Liver (tissue), 10 donors: ENCODE measurements at places on chromosomes 16 and 17. TPM values are rescaled to one million over a fixed set of nuclear protein-coding genes. Genes with fewer than 3 reads are reported as not detected.

MEOX1 gene
- 0.33 TPM for total RNA-seq

TMEM97 gene
- 53.0 TPM for total RNA-seq

GFER gene
- 9.0 TPM for total RNA-seq

KRT33B gene
- not detected for total RNA-seq

TBX21 gene
- 0.19 TPM for total RNA-seq

BTBD17 gene
- not detected for total RNA-seq

CES1 gene
- total RNA-seq: 376 TPM

ZMYND15 gene
- total RNA-seq: 0.47 TPM

GALNS gene
- 20.6 TPM for total RNA-seq

KCNJ16 gene
- 3.3 TPM for total RNA-seq

- no peak for DNase-seq
These were observed 295.4 kb downstream of the TOX3 start for GRCh38 chr16:52251495-52251894.

DNA sequence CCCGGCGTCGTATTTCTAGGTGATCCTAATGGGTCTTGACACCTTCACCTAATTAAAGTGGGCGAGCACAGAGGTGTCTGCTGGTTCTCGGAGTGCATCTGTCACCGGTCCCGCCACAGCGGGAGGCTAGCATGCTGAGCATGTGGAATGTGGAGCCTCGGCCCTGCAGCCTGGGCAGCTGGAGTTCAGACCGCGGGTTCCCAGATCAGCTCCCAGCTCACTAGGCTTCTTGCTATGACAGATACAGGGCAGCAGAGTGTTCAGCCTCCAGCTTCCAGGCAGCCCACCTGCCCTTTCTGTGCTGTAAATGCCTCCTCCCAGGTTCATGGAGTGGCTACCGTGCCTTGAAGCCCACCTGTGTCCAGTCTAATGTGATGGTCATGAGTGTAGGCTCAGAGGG lies 166.7 kb downstream of the CPPED1 start:
- DNase-seq: no peak

- DNase-seq: no peak
These were observed 18.6 kb downstream of the PRCD start for GRCh38 chr17:76558198-76559095.

- no peak for DNase-seq
These were observed 419.8 kb upstream of the DYNLRB2 start for GRCh38 chr16:80120899-80121521.

- DNase-seq: no peak
These were observed 41.6 kb downstream of the CDH1 start for GRCh38 chr16:68778551-68779231.

- DNase-seq: no peak
These were observed 2.8 kb downstream of the IRX5 start for GRCh38 chr16:54933281-54934011.

GRCh38 chr17:4175921-4176807 lies 33.2 kb downstream of the CYB5D2 start:
- DNase-seq: no peak

DNA sequence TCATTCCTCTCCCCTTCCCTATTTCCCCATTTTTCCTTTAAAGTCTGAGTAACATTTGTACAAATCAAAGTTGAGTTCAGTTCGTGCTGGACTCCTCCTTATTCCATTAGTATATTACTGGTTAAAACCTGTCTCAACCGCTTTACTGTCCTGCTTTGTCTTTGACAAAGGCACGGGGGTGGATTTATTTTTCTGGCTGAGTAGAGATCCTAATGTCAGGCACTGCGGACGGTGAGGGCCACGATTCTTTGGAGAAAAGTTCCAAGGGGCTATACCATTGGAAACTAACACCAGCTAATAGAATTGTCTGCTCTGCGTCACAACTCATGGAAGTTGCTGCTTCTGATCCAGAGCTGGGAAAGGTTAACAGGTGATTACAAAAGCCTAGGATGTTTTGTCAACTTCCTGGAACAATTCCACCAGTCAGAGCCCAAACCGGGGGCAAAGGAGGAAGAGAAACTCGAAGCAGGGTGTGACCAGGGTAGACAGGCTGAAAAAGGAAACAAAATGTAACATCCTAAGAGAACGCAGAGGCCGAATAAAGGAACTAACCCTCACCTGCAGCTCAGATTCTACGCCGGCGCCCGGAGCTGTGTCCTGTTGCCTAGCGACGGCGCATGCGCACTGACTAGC lies 12.4 kb downstream of the TAT start:
- no peak for DNase-seq

- DNase-seq: no peak
These were observed 339.0 kb downstream of the CDH13 start for GRCh38 chr16:82965808-82966207.

GRCh38 chr16:72768591-72768990 lies 279.3 kb downstream of the ZFHX3 start:
- DNase-seq: no peak

DNA sequence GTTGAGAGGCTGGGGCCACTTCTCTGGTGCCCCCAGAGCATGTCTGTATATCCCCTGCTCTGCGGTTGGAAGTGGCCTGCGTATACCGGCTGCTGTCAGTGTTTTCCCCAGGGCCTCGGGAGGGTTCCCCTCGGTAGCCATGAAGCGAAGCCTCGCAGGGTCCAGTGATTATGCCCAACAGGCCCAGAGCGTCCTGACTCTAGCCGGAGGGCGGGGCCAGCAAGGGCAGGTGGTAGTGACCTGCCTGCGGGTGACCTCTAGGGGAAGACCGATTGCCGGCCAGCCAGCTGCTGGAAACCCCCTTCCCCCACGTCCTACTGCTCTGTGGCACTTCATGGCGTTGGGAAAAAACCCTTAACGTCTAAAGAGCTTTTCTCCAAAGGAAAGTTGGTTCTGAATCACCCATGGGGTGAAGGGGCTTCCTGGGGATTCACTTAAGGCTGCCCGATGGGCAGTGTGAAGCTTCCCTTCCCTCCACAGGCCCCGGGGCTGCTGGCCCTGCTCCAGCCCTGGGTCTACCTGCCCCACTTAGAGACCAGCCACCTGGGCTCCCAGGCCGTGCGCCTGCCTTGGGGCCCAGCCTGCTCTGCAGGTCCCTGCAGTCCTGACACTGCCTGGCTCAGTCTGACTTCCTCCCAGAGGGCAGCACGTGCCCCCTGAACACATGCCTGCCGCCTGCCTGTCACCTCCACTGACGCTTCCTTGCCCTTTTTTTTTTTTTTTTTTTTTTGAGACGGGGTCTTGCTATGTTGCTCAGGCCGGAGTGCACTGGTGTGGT lies 72.8 kb downstream of the SOCS1 start:
- DNase-seq: peak; percentile 40

- no peak for DNase-seq
These were observed 37.3 kb upstream of the CDC42EP4 start for GRCh38 chr17:73349138-73349537.

DNA sequence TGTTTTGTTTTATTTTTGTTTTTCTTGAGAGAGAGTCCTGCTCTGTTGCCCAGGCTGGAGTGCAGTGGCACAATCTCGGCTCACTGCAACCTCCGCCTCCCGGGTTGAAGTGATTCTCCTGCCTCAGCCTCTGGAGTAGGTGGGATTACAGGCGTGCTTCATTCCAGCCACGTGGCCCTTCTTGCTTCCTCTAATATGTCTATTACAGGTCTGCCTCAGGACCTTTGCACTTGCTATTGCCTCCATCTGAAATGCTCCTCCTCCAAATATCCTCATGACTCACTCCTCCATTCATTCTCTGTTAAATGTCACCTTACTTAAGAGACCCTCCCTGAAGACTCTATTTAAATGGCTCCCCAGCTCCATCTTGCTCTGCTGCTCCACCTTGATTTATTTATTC lies 39.0 kb downstream of the LYRM9 start:
- DNase-seq: no peak

GRCh38 chr16:88013766-88014251 lies 62.6 kb downstream of the BANP start:
- DNase-seq: no peak

DNA sequence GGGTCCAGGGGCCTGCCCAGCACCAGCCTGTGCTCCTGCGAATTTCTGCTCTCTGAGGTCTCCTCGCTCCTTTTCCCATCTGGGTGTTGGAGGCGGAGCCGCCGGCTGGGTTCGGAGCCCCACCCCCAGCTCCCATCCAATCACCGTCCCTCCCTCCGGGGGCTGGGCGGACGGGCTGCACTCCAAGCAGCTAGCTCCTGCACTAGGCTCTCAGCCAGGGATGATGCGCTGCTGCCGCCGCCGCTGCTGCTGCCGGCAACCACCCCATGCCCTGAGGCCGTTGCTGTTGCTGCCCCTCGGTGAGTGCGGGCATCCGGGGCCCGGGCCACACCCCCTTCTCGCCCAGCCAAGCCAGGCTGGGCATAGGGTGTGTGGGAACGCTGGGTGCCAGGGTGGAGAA lies at the start of gene NRN1L:
NRN1L (plus strand) TSS at position 202 of the 400 bp plus-strand sequence; CDS start at position 221, 19 bp downstream.
- peak; percentile 77 for DNase-seq

GRCh38 chr16:57071831-57072582 lies 20.4 kb upstream of the CPNE2 start:
- no peak for DNase-seq

DNA sequence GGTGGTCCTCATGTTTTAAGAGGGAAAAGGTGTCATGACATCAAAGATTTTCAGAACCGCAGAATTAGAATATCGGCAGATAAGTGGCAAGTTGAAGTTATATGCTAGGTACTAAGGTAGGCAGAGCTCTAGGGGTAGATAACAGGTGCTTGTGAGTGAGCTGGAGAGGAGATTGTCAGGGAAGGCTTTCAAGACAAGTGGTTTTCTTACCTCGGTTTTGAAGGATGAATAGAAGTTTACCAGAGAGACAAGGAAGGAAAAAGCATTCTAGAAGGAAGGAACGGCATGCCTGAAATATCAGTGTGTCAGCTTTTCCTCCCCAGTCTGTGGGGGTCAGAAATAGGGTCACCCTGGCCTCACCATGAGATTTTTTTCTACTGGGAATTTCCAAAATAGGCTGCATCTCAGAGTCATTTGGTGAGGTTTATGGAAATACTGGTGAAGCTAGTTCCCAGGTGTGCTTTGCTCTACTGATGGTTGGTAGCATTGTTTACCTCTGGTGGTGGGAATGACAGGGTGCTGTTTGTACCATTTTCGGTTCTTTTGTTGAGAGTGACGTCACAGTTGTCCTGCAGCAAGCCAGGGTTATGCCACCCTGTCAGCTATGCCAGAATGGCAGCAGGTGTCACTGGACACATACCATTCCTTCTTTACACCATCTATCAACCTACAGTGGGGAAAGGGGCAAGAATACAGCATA lies 112.5 kb downstream of the MSI2 start:
- DNase-seq: no peak

GRCh38 chr16:48426244-48427141 lies 41.3 kb upstream of the SIAH1 start:
- DNase-seq: no peak

GRCh38 chr17:35653619-35654361 lies 66.7 kb downstream of the AP2B1 start:
- DNase-seq: no peak

- peak; percentile 71 for DNase-seq
These were observed 1.1 kb upstream of the STUB1 start for GRCh38 chr16:678858-679813.

- no peak for DNase-seq
These were observed 5.8 kb downstream of the PRSS27 start for GRCh38 chr16:2713985-2714774.

DNA sequence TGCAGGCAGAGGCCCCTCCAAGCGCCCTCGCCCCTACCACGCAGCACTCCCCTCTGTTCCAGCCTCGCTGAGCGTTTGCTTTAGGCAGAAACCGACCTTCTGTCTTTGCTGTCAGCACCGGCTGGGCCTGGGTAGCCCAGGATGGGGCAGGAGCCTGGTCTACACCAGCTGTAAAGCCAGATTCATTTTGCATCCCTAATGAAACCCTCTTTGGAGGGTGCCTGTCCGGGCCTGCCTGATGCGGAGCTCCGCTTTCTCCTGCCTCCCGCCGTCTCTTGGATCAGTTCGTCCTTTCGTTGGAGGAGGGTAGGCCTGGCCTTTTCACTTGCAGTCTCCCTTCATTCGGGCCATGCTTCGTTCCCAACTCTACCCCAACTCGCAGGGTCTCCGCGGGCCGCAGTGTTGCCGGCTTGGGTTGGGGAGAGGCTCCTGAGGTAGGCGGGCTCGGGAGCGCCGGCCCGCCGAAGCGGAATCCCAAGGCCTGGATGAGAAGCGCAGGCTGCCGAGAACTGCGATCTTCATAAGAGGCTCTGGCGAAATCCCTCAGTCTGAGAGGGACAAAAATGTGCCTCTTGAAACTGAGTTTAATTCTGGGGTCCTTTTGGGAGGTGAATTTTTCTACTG lies 4.8 kb upstream of the HOXB8 start:
- no peak for DNase-seq

DNA sequence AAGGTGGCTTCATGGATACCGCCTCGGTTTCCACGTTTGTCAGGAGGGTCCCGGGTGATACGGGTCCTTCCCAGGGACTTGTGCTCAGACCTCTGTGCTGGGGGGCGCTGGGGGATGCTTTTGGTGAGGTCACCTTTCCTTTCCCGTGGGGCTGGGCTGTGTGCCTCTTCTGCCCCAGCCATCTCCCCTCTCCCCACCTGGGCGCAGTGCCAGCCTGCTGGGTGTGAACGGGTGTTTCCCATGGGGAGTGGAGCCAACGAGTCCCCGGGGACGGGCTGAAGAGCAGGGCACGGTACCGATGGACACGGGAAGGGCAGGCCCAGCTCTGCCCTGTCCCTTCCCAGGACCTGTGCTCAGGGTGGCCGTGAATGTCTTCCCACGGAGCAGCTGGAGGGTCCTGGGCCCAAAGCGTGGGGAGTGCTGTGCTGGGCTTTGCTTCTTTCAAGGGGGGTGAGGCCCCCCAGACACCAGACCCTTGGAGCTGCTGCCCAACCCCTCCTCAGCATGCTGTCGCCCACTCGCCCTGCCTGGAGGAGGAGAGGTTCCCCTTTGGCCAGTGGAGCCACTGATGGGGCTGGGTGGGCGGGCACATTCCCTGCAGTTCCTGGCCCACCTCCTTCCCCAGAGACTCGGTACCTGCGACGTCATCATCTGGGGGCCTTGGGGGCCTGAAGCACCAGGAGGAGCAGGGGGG lies 15.5 kb downstream of the TELO2 start:
- DNase-seq: no peak

GRCh38 chr16:20016234-20016633 lies 57.5 kb downstream of the GPR139 start:
- no peak for DNase-seq

- no peak for DNase-seq
These were observed 31.3 kb upstream of the C17orf78 start for GRCh38 chr17:37344519-37344918.

DNA sequence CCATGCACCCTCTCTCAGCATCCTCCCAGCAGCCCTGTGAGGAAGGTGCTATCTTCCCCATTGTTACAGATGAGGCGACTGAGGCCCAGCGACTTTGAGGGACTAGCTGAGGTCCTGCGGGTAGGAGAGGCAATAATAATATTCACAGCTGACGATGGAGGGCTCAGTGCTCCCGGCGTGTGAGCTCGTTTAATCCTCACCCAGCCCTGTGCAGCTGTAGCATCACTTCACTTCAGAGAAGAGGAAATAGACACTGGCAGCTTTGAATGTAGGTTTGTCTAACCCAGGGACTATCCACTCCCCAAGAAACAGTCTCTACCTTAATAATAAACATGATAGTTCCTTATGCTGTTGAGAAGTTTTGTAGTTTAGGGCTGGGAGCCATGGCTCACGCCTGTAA lies 21.6 kb downstream of the LASP1 start:
- no peak for DNase-seq

GRCh38 chr17:48455791-48456190 lies 25.8 kb upstream of the SKAP1 start:
- DNase-seq: no peak
